ENCODE measurements at places on chromosomes 5 and 9.

GRCh38 chr5:146892231-146892630 is 13.7 kb upstream of the PPP2R2B start:
- no peak for DNase-seq

- no peak for DNase-seq
Measured at GRCh38 chr9:130308081-130308571, 42.6 kb downstream of the HMCN2 start.

DNA sequence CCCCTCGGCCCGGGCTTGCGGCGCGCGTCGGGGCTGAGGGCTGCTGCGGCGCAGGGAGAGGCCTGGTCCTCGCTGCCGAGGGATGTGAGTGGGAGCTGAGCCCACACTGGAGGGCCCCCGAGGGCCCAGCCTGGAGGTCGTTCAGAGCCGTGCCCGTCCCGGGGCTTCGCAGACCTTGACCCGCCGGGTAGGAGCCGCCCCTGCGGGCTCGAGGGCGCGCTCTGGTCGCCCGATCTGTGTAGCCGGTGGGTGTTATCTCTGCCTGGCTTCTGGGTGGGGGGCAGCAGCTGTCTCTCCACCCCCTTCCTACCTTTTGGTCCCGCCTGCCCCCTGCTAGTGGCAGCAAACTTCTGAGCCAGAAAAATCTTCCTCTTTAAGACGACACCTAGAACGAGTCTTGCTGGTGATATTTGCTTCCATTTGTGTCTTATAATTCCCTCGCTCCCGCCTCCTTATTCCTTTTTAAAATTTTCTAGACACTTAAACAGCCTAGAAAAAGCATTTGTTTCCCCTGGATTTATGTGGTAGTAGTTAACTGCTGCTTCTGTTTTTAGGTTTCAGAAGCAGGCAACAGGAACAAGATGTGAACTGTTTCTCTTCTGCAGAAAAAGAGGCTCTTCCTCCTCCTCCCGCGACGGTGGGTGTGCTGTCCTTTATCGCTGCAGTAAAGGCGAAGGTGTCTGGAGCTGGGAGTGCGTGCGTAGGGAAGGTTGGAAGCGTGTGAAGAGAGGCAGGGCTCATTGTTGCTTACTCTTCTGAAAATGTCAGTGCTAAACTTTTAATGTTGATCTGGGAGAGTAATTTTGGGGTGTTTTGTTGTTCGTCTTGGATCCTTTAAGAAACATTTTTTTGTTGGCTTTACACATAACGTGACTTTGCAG is 554 bp downstream of the JAK2 start:
- DNase-seq, result peak; percentile 45

- DNase-seq, result no peak
Measured at GRCh38 chr5:142998316-142999020, 228.3 kb downstream of the ARHGAP26 start.

DNA sequence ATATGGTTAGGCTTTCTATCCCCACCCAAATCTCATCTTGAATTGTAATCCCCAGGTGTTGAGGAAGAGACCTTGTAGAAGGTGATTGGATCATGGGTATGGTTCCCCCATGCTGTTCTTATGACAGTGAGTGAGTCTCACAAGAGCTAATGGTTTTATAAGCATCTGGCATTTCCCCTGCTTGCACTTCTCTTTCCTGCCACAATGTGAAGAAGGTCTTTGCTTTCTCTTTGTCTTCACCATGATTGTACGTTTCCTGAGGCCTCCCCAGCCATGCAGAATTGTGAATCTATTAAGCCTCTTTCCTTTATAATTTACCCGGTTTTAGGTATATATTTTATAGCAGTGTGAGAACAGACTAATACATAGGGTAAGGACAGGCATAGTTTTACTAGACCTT is 334.5 kb downstream of the TLR4 start:
- DNase-seq, result no peak

DNA sequence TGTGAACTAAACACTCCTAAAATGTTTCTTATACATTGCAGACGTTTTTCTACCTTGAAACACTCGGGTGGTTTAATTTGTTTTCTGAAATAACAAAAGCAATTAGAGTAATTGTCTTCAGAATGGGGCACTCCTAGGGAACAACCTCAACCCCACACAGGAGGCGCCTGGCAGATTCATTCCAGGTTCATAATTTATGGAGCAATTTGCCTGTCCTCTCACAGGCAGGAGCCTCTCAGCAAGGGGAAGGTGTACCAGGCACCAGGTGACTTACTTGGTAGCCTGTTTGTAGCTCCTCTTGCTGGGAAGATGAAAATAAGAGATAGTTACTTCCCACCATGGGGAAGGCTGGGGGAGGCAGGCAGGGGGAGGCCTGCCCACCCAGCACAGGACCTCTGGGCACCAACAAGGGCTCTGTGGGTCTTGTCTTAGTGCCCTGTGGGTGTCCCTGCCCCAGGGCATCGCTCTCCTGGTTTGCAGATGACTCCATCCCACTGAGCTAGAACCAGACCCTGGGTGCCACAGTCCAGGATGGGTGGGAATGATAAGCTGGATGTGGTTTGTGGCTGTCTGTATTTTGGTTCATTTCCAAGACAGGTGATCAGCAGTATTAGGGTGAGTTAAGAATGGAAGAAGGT is 144.4 kb downstream of the FSTL4 start:
- DNase-seq, result no peak

GRCh38 chr9:75451505-75451904 is 363.2 kb downstream of the OSTF1 start:
- DNase-seq, result peak; percentile 81

- DNase-seq, result no peak
Measured at GRCh38 chr9:39588500-39589137, 233.2 kb downstream of the SPATA31A1 start.

GRCh38 chr5:13511442-13511841 is 433.0 kb downstream of the DNAH5 start:
- no peak for DNase-seq

DNA sequence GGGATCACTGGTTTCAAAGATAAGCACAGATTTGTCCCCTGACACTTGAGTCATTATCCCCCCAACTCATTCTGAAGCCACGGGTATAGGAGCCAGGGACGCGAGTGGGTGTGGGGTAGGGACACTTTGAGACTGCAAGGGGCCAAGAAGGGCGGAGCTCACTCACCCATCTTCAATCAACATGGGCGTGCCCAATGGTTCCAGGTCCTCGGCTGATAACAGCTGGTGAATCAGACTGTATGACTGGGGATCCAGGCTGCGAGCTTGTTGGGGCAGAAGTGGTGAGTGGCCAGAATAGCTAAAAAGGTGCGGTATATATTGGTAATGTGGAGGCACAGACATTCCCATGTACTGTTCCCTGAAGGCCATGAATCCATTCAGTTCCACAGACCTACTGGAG is 30.7 kb upstream of the NR5A1 start:
- no peak for DNase-seq

- no peak for DNase-seq
Measured at GRCh38 chr9:129604766-129605163, 16.1 kb downstream of the C9orf50 start.

- no peak for DNase-seq
Measured at GRCh38 chr5:100026606-100027005, 508.6 kb upstream of the FAM174A start.

- peak; percentile 55 for DNase-seq
Measured at GRCh38 chr5:75509956-75510355, 1.5 kb downstream of the CERT1 start.

DNA sequence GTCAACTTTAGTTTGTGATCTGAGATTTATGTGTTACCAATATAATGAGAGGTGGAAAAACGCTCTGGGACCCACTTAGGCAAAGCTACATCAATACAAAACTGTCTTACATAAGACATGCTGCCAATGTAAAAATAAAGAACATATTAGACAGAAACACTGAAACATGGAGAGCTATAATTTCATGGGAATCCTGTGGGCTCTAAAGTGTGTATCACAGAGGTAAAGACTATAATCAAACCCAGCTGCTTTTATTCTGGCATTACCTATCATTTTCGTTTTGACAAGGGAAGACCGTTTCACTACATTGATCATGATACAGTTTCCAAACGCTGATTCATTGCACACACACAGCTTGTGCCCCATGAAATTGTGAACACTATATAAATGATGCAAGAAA is 400.5 kb upstream of the TUSC1 start:
- DNase-seq, result no peak

DNA sequence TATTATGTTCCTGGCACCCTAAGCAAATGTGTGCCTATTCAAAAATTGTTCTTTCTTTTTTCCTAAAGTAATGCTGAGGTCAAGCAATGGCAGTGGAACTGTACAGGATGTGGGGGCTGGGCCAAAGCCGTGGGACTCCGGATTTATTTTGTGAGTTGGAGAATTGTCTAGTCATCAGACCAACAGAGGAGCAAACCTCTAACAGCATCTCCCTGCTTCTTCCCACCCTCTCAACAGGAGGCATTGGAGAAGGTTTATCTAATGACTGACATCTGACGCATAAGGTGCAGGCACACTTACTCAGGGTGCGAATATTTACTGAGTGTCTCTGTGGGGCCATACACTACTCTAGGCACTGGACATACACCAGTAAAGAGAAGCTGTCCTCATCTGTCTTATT is 38.6 kb downstream of the MARCHF11 start:
- DNase-seq, result peak; percentile 30

- DNase-seq, result no peak
Measured at GRCh38 chr5:5363045-5363444, 59.4 kb upstream of the ICE1 start.

DNA sequence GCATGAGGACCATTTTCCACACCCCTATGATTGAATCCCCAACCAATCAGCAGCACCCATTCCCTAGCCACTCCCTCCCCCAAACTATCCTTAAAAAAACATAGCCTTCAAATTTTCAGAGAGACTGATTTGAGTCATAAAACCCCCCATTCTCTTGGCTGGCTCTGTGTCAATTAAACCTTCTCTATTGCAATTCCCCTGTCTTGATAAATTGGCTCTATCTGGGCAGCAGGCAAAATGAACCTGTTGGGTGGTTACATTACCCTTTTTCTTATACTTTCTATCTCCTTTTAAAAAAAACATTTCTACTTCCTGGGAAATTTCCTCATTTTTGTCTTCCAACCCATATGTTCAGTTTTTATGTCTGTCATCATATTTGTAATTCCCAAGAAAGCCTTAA is 220.2 kb downstream of the PDZD2 start:
- DNase-seq, result no peak

GRCh38 chr5:50958852-50959457 is 292.5 kb downstream of the PARP8 start:
- DNase-seq, result no peak

DNA sequence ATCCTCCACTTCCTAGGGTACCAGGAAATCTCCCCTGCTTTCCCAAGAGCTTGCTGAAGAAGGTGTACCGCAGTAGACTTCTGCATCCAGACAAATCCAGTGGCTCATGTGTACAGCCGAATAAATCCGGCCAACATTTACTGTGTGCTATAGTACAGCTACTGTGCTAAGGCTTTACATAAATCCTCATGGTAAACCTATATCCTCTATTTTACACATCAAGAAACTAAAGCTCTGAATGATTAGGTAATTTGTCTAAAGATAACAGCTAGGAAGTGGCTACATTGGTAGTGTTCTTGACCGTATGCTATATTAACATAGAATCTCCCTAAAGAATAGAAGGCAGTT is 511 bp upstream of the WDR41 start:
- DNase-seq, result no peak

- no peak for DNase-seq
Measured at GRCh38 chr5:127425037-127425436, 92.4 kb upstream of the PRRC1 start.

GRCh38 chr9:116361547-116361946 is 208.0 kb downstream of the PAPPA start:
- DNase-seq, result no peak

GRCh38 chr5:80181618-80182211 is 74.1 kb downstream of the SERINC5 start:
- DNase-seq, result no peak

DNA sequence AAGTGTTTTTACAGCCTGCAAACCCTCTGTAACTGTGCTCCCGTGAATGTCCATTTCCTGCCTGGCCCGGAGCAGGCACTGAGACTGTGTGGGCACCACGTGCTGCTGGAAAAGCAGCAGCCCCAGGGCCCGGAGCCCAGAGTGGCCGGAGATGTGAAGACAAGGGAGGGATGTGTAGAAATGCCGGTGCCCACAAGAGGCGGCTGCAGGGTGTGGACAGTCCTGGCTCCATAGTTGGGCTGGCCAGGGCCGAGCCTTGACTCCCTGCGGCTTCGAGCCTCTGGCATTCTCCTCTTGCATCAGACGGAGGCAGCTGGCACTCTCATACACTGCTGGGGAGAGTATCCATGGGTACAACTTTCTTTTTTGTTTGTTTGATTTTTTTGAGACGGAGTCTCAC is 13.2 kb upstream of the GFPT2 start:
- DNase-seq, result peak; percentile 63

- peak; percentile 84 for DNase-seq
Measured at GRCh38 chr5:111762895-111763294, 5.9 kb upstream of the NREP start.

DNA sequence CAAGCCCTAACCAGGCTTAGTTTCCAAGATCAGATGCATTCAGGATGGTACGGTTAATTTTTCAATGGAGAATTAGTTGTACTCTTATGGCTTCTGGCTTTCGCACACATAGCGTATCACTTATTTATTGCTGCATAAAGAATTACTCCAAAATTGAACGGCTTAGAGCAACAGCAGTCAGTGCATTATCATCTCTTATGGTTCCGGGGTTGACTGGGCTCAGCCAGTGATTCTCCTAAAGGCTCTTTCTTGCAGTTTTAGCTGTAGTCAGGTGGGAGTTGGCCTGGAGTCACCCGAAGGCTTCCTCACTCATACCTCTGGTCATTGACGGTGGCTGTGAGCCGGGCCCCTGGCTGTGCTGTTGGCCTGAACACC is 595 bp upstream of the GRHPR start:
- no peak for DNase-seq

DNA sequence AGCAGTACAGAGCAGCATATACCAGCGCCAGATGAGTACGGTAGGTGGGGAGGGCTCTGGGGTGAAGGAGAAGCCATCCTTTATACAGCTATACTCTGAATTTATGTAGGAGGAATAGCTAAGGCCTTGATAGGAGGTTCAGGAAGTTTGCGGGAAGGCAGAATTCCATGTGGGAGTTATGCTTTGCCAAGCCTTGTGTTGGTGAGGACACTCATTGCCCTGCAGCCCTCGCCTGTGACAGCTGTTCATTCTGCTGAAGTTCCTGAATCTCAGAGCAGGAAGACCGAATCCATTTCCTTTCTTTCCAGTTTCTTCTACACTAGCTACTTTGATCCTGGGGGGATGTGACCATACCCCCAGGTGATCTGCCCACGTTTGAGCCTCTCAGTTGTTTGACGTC is 7.7 kb downstream of the MFAP3 start:
- DNase-seq, result peak; percentile 79

DNA sequence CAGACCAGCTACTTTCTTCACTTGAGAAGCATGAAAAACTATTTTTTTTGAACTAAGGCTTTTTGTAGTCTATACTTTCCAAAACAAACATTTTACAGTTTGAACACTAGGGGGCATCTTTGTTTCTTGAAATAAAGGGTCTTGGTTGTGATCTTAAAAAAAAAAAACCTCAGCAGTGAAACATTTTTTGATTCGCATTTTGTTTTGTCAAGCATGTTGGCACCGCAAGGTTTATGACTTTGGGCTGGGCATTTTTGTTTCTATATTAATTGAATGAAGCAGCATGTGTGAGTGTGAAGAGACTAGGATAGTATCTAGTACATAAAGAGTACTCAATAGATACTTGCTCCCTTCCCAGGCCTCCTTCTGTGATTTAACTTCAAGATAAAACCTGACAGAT is 31.6 kb upstream of the ACOT12 start:
- DNase-seq, result peak; percentile 56

Data from LHCN-M2 (cell line).